ENCODE measurements at places on chromosomes 1 and 21. TPM values are rescaled to one million over a fixed set of nuclear protein-coding genes. Genes with fewer than 3 reads are reported as not detected.
A peak's percentile ranks its signal among the peaks of the same experiment; 100 is the strongest.

Gene TM2D1
- 64.7 TPM for total RNA-seq

Gene MYOM3
- 30.5 TPM for total RNA-seq

Gene SLC22A15
- total RNA-seq = 1.5 TPM

Gene VSIG8
- total RNA-seq = 0.57 TPM

Gene KLHDC9
- total RNA-seq = 23.8 TPM

Gene PRMT2
- total RNA-seq = 121 TPM

Gene DISC1
- total RNA-seq = 0.91 TPM

Gene ADGRL2
- 22.8 TPM for total RNA-seq

Gene AMY1C
- total RNA-seq = not detected

Gene ANKRD34A
- not detected for total RNA-seq

Gene LIX1L
- total RNA-seq = 26.9 TPM

DNA sequence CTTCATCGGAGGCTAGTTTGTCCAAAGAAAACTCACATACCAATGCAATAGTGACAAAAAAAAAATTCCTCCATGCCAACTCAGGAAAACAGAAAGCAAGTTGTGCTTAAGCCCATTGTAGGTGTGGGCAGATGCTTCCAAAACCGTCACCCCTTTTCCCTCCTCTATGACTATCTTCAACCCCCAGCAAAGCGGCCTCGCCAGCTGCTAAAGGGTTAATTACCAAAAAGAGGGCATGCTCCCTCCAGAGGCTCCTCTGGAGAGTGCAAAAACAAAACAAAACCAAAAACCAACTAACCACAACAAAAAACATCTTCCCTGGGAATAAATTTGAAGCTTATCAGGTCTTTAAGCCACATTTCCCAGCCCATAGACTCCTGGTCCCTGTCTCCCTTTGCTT, 1.2 kb downstream of the LMOD1 start:
- DNase-seq = no peak

DNA sequence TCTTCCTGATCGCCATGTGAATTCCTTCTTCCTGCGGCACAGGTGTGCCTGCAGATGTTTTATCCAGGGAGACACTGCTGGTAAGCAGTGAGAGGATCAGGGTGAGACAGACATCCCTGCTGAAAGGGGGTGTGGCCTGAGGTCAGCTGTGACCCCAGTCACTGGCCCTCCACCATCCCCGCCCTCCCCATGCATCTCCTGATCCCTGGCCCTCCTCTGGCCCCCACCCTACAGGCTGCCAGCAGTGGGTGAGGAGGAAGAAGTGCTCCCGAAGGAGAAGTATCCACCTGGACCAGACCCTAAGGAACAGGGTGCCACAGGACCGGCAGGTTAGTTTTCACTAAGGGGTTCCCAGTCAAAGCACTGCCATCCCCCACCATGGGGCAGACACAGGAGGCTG, 85.3 kb downstream of the GLIS1 start:
- no peak for DNase-seq

- DNase-seq = peak; percentile 44
Measured at GRCh38 chr1:182955596-182956588, 2.9 kb upstream of the SHCBP1L start.

DNA sequence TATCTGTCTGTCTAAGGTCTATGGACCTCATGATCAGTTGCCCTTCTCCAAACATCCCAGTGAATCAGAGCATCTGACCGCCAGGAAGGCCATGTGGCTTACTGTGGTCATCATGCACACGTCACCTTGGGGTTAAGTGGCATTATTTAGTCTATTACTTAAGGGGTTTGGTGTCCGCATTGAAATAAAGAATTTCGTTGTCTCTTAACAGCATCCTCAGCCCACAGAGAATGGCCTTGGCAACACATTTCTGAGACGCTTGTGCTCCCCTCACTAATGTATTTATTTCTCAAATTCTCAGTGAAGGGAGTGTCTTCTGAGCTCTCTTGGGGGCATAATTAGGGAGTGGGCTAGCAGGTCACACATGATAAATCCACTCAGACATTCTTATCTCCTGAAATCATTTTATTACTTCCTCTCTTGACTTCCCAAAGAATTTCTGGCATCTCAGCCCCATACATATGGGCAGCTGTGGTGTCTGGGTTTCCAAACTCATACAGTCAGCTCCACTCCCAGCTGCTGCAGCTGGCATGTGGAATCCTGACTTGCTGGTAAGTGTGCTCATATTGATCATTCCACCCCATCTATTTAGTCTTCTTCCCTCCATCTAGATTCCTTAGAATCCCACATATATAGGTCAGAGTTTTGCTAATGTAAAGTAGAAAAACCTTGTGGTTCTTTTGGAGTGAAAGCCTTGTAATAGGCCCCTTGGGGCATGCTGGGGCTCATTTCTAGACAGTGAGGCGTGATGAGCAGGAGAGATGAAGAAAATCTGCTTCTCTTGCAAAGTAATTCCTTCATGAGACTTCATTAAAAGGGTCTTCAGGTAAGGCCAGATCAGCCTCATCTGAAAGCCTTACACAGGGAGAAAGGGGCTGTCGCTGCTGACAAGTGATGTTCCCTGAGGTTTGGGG, 110.5 kb downstream of the HHAT start:
- DNase-seq = peak; percentile 93

DNA sequence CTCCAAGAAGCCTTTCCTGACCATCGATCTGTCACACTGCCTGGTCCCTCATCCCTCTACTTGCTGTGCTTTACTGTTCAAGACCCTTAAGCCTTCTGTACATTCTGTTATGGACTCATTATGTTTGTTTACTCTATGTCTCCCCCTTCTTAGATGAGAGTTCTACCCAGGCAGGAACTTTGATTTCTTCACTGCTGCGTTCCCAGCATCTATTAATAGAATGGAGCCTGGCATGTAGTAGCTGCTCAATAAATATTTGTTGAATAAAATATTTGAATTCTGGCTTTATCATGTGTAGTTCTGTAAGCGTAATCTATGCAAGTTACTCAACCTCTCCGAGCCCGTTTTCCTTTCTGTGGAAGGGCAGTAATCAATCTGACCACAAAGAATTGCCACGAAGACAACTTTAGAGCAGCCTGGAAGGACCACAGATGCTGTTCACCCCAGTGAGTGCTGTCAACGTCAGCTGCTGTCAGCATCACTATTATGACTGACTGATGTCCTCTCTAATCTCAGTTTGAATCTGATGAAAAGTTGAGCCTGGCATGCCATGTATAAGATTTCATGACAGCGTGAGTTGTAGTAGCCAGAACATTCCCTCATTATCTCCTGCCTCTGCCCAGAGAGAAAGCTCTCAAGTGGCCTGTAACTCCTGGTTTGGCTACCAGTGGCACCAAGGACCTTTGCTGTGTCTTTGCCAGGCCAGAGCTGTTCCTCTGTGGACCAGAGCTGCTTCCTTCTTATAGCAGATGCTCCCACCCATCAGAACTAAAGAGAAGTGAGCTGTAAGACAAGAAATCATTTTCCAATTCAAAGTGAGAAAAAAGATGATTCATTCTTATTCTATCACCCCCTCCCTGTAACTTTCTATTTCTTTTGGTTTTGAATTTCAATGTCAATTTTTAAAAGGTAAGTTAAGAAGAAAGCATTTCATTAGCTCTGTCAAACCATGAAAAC, 94.5 kb downstream of the PRDM2 start:
- DNase-seq = no peak

DNA sequence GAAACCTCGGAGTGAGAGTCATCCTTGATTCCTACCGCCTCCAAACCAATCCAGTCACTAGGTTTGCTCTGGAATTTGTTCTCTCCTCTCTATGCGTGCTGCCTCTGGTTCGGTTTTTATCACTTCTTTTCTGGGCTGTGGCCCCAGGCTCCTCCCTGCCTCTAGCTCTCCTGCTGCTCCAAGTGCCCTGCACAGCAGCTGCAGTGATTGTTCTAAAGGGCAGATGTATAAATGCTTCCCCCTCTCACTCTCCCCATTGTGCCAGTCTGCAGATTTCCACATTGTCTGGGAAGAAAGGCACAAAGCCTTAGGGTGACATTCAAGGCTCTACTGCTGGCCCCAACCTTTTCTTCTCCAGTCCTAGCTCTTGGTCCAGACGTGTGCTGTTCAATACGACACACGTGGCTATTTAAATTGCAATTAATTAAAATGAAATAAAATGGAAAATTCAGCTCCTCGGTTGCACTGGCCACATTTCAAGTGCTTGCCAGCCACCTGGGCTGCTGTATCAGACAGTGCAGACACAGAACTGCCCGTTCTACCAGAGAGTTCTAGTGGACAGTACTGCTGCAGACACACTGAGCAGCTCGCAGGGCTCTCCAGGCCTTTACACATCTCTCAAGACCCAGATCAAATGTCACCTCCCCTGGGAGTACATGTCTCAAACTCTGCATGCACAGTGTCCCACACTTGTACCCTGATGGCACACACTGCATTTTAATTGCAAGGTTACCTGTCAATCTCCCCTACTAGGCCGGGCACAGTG, 12.4 kb downstream of the TRIM62 start:
- DNase-seq = no peak

DNA sequence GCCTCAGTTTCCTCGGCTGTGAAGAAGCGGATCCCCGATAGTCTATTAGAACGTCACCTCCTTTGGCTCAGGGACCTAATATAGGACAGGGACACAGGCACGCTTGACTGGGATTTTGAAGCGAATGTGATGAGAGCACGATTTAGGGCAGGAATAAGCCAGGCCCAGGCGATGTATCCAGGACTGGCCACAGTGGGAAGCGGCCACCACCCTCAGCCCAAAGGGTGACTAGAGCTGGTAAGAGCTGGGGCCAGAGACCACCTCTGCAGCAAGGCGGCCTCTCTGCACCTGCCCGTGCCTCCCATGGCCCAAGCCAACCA, 100.0 kb upstream of the VAMP3 start:
- no peak for DNase-seq

DNA sequence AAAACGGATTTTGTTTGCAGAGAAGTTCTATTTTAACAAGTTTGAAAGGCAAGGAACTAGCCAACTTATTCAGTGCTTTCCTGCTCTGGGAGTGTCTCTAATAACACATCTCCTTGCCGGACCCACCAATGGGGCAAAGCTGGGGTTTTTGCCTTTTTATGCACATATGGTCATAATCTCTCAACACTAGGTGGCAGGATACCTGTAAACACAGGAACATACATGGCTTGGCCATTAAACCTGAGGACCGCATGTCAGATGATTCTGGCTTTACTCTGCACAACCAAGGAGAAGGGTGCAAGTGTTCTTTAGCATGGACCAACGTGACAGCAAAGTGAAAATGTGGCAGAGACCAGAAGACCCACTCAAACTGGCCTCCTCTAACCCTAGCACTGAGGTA, 4.9 kb downstream of the TMEM9 start:
- peak; percentile 45 for DNase-seq

DNA sequence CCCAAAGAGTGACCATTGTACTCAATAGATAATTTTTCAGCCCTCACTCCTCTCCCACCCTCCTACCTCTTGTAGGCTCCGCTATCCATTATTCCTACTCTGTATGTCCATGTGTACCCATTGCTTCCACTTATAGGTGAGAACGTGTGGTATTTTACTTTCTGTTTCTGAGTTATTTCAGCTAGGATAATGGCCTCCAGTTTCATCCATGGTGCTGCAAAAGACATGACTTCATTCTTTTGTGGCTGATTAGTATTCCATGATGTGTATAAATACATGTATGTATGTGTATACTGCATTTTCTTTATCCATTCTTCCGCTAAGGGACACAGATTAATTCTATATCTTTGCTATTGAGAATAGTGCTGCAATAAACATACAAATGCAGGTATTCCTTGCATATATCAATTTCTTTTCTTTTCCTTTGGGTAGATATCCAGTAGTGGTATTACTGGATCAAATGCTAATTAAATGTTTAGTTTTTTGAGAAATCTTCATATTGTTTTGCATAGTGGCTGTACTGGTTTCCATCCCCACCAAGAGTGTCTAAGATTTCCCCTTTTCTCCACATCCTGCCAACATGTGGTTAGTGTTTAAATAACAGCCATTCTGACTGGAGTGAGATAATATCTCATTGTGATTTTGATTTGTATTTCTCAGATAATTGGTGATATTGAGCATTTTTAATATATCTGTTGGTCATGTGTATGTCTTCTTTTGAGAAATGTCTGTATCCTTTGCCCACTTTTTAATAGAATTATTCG, 4.9 kb downstream of the LY9 start:
- no peak for DNase-seq

GRCh38 chr1:180848191-180848590, 64.5 kb upstream of the KIAA1614 start:
- no peak for DNase-seq

DNA sequence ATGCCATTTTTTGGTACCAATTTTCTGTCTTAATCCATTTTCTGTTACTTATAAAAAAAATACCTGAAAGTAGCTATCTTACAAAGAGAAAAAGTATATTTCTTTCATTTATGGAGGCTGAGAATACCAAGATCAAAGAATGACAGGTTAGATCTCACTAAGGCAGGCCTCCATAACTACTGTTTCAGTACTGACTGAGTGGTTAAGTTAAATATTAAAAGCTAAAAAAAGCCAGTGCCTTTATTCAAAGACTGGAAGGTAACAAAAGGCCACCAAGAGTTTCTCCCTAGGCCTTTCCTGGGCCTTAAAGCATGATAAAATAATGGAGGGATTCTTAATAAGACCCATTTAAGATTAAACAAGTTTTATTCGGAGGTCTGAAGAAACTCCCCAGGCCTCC, 687.7 kb upstream of the ADGRL4 start:
- DNase-seq = no peak

DNA sequence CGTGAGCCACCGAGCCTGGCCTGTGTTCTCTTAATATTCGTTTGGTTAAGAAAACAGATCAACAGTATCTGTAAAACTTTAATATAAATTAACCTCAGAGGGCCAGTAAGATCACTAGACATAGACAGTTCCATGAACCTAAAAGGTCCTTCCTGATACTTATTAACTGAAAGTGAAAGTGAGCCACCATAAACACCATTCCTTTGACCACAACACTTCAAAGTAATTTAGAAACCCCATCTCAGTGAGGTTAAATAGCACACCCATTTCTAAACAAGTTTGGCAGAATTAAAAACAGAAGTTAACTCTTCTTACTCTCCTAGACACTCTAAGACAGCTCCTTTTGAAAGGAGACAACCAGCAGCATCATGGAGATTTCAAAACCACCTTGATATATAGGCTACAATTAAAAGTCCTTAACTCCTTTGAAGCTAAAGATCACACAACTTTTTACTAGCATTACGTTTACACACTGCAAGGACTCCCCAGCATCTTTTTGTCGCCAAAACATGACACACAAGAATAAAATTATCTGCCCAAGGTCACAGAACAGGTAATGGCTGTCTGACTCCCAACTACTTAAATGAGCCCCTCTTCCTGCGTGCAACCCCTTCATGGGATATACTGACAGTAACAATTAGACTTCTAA, 2.2 kb downstream of the RNF19B start:
- DNase-seq = peak; percentile 55

Data from Caki2 (cell line).